ENCODE measurements at places on chromosomes 6 and 20.
A peak's percentile ranks its signal among the peaks of the same experiment; 100 is the strongest.

DNA sequence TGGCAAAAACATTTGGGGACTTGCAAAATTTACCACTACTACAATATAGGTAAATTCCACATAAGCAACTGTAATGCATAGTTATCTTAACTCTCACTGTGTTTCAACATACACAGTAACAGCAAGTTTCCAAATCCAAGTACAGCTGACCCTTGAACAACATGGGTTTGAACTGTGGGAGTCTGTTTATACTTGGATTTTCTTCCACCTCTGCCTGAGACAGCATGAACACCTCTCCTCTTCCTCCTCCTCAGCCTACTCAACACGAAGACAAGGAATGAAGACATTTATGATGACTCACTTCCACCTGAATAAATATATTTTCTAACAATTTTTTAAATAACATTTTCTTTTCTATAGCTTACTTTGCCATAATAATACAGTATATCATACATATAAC lies 25.6 kb downstream of the MAN1A1 start:
- peak; percentile 46 for DNase-seq

GRCh38 chr20:43761386-43762340 lies 34.9 kb upstream of the GTSF1L start:
- no peak for DNase-seq

DNA sequence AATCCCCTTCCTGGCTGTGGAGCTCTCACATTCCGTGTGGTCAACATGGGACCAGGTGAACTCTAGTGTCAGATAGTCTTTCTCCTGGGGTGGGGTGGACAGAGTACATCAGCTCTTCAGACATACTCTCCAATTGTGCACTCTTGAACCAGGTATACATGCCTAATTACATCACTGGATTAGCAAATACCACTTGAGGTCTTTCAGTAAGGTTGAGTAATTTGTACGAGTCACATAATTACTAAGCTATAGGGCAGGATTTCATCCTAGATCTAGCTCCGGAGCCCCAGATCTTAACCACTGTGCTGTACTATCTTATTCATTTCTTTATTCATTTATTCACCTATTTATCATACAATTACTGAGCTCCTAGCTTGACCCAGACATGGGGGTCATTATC lies 821.3 kb downstream of the TFAP2A start:
- no peak for DNase-seq

GRCh38 chr6:82217018-82217586 lies 30.4 kb downstream of the IBTK start:
- DNase-seq = peak; percentile 85

- no peak for DNase-seq
Measured at GRCh38 chr6:189676-190075, 102.6 kb upstream of the DUSP22 start.
